Right lung (tissue), 10 donors: ENCODE measurements at places on chromosomes 4 and X. TPM values are rescaled to one million over a fixed set of nuclear protein-coding genes. Genes with fewer than 3 reads are reported as not detected.

GRCh38 chr4:119025916-119026661 is 109.5 kb upstream of the MYOZ2 start:
- peak; percentile 75 for DNase-seq

- no peak for DNase-seq
These were observed 98.7 kb downstream of the CFAP299 start for GRCh38 chr4:80434238-80434637.

Gene MAOB
- polyA plus RNA-seq = 10.9 TPM

DNA sequence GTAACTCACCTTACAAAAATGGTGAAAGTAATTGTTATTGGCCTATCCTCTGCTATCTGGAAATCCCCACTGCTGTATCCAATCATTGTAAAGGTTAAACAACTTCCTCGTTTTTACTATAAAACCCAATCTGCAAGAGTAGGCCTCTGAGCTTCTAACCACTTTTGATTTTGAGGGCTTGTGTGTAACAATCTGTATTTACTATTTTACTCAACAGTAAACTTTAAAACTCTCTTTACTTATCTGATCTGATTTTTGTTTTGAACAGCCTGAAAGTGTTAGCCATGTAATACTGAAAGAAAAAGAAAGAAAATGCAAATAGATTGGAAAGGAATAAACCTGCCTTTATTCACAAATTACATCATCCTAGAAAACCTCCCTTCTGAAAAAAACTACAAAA is 63.1 kb downstream of the SLC10A7 start:
- DNase-seq = no peak

- DNase-seq = no peak
These were observed 27.0 kb upstream of the MSANTD1 start for GRCh38 chr4:3221996-3222395.

Gene PWWP3B
- 4.6 TPM for polyA plus RNA-seq

Gene MXRA5
- polyA plus RNA-seq = 0.58 TPM

Gene RHOXF1
- 0.94 TPM for polyA plus RNA-seq

GRCh38 chr4:36854554-36854953 is 390.0 kb upstream of the NWD2 start:
- DNase-seq = no peak

DNA sequence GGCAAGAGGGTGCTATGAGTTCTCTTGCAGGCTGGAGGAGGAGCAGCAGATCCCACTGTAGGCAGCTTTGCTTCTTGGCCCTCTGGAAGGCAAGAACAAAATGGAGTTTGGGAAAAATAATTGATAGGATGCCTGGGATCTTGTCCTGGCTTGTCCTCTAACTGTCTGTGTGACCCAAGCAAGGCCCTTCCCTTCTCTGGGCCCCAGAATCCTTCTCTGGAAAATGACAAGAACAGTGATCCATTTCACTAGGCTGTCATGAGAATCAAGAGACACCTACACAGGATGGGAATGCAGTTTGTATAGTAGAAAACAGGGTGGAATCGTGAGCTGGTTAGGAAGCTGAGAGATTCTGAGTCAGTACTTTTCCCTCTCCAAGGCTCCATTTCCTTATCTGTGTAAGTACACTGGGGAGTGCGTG is 133.3 kb downstream of the PJA1 start:
- no peak for DNase-seq

DNA sequence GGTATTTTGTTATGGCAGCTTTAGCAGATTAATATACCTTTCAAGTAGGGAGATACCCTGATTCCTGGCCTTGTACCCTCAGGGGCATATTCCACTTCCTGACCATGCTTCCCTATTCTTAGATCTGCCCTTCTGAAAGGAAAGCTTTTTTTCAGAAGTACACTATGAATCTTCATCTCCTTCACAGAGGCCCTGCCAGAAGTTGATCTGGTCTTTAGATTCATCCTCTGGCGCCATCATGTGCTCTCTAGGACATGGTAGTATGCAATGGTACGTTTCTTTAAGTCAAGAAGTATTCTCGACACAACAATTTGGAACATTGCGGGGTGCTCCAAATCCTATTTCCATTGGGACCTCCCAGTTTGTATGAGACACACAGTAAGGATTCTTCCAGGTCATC is 39.6 kb upstream of the DIPK2B start:
- no peak for DNase-seq

- no peak for DNase-seq
These were observed 57.5 kb downstream of the PARM1 start for GRCh38 chr4:74990276-74990875.

- DNase-seq = no peak
These were observed 20.0 kb upstream of the EFNB1 start for GRCh38 chrX:68808686-68809357.

GRCh38 chrX:37816766-37817165 is 30.6 kb downstream of the DYNLT3 start:
- DNase-seq = no peak

Gene LDOC1
- 87.9 TPM for polyA plus RNA-seq

Gene ADGRL3
- 20.4 TPM for polyA plus RNA-seq

Gene SLAIN2
- 47.8 TPM for polyA plus RNA-seq

DNA sequence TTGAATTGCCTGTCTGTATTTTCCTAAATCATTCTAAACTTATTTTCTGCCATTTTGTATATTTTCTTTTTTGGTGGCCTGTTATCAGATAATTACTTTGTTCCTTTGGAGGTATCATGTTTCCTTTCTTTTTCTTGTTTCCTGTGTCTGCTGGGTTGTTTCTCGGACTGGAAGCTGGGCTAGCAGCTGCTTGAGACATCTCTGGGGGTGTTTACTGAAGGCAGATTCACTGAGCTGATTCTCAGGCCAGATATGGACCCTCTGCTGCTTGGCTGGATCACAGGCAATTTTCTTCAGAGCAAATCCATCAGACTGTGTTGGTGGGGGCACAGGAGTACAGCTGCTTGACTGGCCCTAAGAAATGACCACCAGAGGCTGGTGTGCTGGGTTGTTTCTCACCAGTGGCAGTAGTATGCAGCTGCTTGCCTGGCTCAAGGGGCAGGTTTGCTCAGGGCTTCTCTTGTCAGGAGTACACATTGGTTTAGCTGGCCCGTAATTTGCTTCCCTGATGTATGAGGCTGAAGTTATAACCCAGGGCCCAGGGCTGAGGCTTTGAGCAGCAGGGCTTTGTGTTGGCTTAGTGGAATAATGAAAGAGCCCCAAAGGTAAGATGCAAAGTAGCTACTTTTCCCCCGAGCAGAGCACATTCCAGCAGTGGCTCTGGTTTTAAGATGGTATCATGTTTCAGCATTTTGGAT is 680.6 kb downstream of the TECRL start:
- DNase-seq = no peak

GRCh38 chr4:168993714-168994510 is 16.1 kb downstream of the CBR4 start:
- DNase-seq = no peak

DNA sequence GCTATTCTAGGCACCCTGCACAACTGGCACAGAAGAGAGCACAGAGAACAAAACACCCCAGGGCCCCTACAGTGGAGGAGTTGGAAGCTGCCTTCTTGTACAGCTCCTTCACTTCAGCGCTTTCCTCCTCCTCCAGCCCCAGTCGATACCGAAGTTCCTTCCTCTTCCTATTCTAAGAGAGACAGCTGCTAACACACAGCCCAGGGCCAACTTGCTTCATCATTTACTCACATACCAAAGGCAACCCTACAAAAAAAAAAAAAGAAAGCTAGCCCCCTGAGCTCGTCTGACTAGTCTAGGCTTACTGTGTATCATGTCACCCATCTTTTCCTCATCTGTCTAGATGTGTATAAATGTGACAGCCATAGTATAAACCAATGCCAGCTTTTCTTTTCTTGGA is 64.5 kb downstream of the MID1 start:
- no peak for DNase-seq

Gene CHRDL1
- 10.0 TPM for polyA plus RNA-seq

DNA sequence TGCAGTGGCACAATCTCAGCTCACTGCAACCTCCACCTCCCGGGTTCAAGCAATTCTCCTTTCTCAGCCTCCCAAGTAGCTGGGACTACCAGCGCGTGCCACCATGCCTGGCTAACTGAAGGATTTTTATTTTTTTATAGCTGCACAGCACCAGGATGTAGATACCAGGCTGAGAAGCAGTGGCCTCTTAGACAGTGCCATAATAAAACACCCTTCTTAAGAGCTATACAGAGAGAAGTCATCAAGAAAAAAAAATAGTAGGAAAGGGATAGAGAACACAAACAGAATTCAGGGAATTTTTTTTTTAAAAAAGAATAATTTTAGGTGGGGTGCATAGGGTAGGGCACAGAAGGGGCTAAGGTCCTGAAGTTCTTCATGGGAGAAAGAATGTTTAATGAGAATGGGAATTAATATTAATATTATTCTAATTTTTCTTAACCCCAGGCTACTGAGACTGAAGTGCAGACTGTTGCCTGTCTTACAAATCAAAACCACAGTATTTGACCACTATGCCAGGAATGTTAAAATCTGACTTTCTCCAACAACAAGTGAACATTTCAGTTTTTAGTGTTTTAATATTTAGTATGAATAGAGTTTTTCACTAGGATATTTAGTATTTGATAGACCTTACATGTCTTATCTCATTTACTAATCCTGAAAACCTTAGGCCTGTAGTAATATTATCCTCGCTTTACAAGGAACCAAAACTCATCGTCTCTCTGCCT is 146.7 kb downstream of the KCNIP4 start:
- DNase-seq = no peak

Gene CSAG1
- polyA plus RNA-seq = not detected

GRCh38 chr4:109234596-109234995 is 67.9 kb downstream of the COL25A1 start:
- no peak for DNase-seq

GRCh38 chrX:136032370-136032769 is 47.1 kb downstream of the SLC9A6 start:
- no peak for DNase-seq

DNA sequence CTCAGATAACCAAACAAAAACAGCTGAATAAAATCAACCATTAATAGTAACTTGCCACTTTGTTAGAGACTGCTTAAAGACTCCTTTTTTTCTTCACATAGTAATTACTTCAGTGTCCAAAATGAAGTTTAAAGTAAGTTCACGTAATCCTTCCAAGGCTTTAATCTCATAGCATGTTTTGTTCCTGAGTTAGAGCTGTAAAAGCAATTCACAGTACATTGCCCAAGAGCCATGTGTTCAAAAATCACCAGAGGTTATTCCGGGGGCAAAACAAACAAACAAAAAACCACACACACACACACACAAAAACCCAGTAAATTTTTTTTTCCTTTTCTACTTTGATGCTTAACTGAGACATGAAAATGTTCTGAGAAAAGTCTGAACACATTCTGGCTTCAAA is 6.1 kb downstream of the GPR82 start:
- DNase-seq = no peak

GRCh38 chrX:113192418-113192817 is 351.8 kb upstream of the AMOT start:
- DNase-seq = no peak

Gene DCAF12L2
- polyA plus RNA-seq = 0.38 TPM

DNA sequence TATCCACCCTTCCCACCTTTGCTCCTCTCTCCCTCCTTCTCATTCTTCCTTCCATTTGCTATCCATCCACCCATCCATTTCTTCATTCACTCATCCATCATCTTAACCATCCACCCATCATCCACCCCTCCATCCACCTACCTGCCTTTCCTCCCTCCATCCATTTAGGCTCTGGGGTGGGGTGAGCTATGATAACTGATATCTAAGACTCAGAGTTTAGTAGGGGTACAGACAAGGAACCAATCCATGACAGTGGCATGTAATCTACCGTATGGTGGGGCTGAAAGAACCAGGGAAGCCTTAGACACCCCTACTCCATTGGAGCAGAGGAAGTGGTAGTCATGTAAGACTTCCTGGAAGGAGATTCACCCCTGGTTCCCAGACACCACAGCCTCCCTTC is 23.2 kb downstream of the PSAPL1 start:
- no peak for DNase-seq

DNA sequence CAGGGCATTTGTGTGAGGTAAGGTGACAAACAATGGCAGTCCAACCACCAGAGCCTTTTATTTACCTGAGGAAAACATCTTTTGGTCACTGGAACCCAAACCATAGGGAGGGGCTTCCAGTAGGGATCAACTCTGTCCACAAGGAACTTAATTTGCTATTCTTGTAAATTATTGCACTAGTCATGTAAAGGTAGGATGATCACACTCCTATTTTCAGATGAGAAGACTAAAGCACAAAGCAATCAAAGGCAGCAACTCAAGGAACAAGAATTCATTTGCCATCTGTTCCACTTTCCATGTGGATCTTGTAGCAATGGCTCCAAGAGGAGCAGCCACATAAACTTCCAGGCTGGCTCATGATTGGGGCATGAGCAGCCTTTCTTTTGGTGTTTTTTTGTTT is 35.3 kb downstream of the CD99L2 start:
- no peak for DNase-seq

DNA sequence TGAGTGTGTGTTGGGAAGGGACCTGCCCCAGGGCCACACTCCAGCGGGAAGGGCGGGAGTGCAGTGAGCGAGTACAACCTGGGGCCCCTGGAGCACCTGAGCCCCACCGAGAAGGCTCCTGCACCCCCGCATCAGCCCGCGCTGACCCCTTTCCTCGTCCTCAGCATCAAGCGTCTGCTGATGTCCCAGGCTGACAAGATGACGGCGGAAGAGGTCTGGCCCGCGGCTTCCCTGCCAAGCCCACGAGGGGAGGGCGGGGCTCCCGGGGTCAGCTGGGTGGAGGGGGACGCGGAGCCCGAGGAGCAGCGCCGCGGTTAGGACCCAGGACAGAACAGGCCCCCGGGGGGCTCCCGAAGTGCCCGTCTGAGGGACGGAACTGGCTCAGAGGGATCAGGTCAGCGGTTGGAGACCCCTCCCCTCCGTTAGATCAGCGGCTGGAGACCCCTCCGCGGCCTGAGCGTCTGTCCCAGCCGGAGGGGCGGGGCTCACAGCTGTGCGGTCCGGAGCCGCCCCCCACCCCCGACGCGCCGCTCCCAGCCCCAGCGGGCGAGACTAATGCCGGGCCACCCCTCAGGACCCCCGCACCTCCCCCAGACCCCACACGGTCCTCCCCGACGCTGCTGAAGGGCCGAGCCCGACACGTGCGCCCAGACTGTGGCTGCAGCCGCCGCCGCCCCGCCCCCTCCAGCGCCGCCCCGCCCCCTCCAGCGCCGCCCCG is 6.7 kb downstream of the MYL5 start:
- no peak for DNase-seq

Gene CENPVL2
- not detected for polyA plus RNA-seq

- DNase-seq = no peak
These were observed 45.3 kb downstream of the STK26 start for GRCh38 chrX:132068405-132068804.

GRCh38 chrX:55142206-55142918 is 53.5 kb downstream of the PAGE2 start:
- DNase-seq = no peak

DNA sequence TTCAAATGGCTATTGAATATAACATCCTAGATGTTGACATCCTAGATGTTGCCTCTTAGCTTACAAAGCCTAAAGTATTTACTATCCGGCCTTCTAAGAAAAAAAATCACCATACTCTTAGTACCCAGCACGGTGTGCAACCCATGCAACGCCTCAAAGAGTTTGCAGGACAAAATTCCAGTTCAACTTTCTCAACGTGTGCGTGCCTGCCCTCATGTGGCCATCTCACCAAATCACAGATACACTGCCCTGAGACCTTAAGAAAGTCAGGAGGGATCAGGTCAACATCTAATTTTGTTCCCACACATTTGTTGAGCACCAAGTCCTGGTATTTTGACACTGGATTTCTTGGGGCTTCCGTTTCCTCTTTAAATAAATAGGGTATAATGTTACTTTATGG is 68.3 kb downstream of the CRMP1 start:
- no peak for DNase-seq
